ENCODE measurements at places on chromosomes 5 and 9. TPM values are rescaled to one million over a fixed set of nuclear protein-coding genes. Genes with fewer than 3 reads are reported as not detected.

The SLC6A19 gene
- total RNA-seq: not detected

The PAEP gene
- not detected for total RNA-seq

The CFAP157 gene
- not detected for total RNA-seq

The RAPGEF1 gene
- 86.7 TPM for total RNA-seq

The SPAG8 gene
- 1.7 TPM for total RNA-seq

The INSL4 gene
- not detected for total RNA-seq

The IGIP gene
- total RNA-seq: 1.9 TPM

The CDO1 gene
- 0.55 TPM for total RNA-seq

GRCh38 chr5:6712142-6712576 is 1.1 kb upstream of the TENT4A start:
- H3K27me3 ChIP-seq: no peaks in the 10 kb centered on the region
- peak overlapping the region; percentile 95 for H3K27ac ChIP-seq
- peak; percentile 72 for DNase-seq

DNA sequence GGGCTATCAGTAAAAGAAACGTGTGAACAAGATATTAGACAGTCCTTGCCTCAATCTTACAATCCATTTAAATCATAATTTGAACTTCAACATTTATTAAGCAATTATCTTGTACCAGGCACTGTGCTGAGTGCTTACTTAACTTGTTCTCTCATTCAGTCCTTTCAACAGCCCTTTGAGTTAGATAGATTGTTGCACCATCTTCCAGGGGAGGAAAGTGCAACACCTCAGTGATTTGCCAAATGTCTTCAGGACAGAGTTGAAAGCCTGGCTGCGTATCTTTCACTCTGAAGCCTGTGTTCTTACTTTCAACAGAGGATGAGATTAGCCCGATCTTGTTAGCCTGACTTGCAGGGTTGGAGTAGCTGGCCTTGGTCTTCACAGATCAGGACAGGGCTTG is 34.2 kb upstream of the SUB1 start:
- no peak for DNase-seq
- H3K36me3 ChIP-seq: peaks cover 39% of the 10 kb centered on the region
- peaks cover 10% of the 10 kb centered on the region for H3K4me1 ChIP-seq
- H3K27me3 ChIP-seq: no peaks in the 10 kb centered on the region

DNA sequence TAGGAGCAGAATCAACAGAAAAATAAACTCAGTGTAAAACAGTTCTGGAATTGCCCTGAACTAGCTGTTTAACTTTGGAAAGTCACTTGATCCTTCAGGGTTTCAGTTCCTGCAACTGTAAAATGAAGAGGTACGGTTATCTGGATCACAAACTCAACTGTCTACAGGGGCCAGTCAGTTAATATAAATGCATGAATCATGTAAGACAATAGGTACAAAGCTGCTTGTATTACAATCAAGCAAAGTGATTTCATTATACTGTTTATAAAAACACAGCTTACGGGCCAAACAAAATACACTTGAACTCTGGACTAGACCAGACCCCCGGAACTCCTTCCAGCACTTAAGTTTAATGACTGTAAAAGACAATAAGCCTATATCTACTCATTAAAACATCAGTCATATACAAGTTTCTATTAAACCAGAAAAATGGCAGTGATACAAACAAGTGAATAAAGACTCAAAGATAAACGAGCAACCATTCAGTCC is 73.0 kb downstream of the MRPS27 start:
- H3K4me1 ChIP-seq: peaks cover 6% of the 10 kb centered on the region
- peaks cover 1% of the 10 kb centered on the region for H3K36me3 ChIP-seq
- H3K27ac ChIP-seq: no peak overlapping the region
- H3K4me3 ChIP-seq: no peak overlapping the region
- DNase-seq: no peak
- no peaks in the 10 kb centered on the region for H3K27me3 ChIP-seq

DNA sequence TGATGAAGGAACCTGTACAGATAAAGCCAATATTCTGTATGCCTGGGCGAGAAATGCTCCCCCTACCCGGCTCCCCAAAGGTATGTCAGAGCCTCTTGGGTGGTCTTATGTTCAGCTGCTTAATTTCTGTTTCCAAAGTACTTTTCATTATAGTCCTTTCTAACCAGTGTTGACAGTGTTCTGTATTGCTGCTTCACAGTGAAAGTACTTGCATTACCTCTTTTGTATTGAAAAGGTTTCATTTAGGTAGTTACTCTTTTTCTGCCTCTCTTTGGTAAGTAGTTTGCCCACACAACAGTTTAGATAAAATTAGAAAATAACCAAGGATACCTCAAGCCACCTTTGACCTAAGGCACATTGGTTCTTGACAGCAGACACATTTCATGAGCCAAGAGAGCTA is 169.9 kb downstream of the PAM start:
- no peaks in the 10 kb centered on the region for H3K27me3 ChIP-seq
- no peak for DNase-seq
- H3K4me3 ChIP-seq: no peak overlapping the region
- no peak overlapping the region for H3K27ac ChIP-seq
- no peaks in the 10 kb centered on the region for H3K4me1 ChIP-seq
- peaks cover 25% of the 10 kb centered on the region for H3K36me3 ChIP-seq

- no peaks in the 10 kb centered on the region for H3K4me1 ChIP-seq
- H3K36me3 ChIP-seq: no peaks in the 10 kb centered on the region
- H3K27me3 ChIP-seq: no peaks in the 10 kb centered on the region
- H3K27ac ChIP-seq: no peak overlapping the region
- DNase-seq: no peak
- no peak overlapping the region for H3K4me3 ChIP-seq
These were observed 64.7 kb upstream of the OTULINL start for GRCh38 chr5:14516901-14517300.

GRCh38 chr9:121122246-121123032 is 47.7 kb downstream of the CNTRL start:
- peaks cover 49% of the 10 kb centered on the region for H3K36me3 ChIP-seq
- peak overlapping the region; percentile 90 for H3K27ac ChIP-seq
- peak overlapping the region; percentile 79 for H3K4me3 ChIP-seq
- H3K27me3 ChIP-seq: no peaks in the 10 kb centered on the region

- H3K27me3 ChIP-seq: peaks cover 2% of the 10 kb centered on the region
- no peaks in the 10 kb centered on the region for H3K36me3 ChIP-seq
- DNase-seq: no peak
- H3K27ac ChIP-seq: no peak overlapping the region
- H3K4me3 ChIP-seq: no peak overlapping the region
- H3K4me1 ChIP-seq: no peaks in the 10 kb centered on the region
These were observed 25.8 kb upstream of the IFNA14 start for GRCh38 chr9:21265421-21266189.

GRCh38 chr9:125655066-125655633 is 51.9 kb downstream of the MAPKAP1 start:
- no peak overlapping the region for H3K4me3 ChIP-seq
- H3K27me3 ChIP-seq: no peaks in the 10 kb centered on the region
- H3K36me3 ChIP-seq: peaks cover 18% of the 10 kb centered on the region
- H3K4me1 ChIP-seq: peaks cover 28% of the 10 kb centered on the region

DNA sequence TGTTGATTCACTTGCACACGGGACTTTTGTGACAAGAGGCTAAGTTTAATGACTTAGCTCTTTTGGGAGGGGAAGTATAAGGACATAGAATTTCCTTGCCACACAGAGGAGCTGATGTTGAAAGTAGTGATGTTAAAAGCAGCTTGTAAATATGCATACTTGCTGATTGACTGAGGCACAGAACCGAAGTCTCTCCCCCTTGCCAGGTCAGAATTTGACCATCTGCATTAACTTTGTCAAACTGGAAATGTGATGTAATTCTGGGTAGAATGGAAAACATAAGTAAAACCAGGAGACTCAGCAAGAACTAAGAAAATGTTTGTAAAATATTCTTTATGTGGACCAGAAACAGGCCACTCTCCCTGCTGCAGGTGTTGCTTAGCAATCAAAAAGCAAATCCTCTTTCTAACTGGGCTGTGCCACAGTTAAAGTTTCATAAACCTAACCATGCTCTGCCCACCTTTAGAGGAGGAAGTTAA is 284.2 kb downstream of the NR3C1 start:
- no peak for DNase-seq
- H3K27me3 ChIP-seq: no peaks in the 10 kb centered on the region
- peaks cover 13% of the 10 kb centered on the region for H3K36me3 ChIP-seq
- H3K27ac ChIP-seq: no peak overlapping the region

DNA sequence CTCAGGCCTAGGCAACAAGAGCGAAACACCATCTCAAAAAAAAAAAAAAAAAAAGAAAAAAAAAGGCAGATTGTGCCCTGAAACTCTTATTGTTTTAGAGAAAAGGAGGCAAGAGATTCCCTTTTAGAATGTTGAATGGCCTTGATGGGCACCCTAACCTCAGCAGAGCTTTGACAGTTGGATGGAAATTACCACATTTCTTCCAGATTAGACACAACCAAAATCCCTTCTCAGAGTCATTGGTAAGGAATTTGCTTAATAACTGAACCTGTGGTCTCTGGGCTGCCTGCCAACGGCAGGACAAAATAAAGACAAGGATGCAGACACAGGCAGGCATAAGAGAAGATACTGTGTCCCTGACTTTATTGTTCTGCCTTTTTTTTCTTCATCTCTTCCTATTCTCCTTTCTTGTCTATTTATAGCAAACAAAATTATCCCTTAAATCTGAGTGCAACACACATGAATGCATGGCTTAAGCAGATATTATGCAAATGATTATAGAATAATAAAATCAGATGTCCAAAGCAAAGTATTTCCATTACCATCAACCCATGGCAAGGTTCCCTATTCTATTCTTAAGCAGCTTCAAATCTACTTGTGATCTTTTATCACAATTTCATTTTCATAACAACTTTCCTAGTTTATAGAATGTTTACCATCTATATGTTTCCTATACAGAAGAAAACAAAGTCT is 37.3 kb upstream of the TRIO start:
- no peak for DNase-seq
- no peak overlapping the region for H3K27ac ChIP-seq
- no peak overlapping the region for H3K4me3 ChIP-seq
- peaks cover 15% of the 10 kb centered on the region for H3K4me1 ChIP-seq

DNA sequence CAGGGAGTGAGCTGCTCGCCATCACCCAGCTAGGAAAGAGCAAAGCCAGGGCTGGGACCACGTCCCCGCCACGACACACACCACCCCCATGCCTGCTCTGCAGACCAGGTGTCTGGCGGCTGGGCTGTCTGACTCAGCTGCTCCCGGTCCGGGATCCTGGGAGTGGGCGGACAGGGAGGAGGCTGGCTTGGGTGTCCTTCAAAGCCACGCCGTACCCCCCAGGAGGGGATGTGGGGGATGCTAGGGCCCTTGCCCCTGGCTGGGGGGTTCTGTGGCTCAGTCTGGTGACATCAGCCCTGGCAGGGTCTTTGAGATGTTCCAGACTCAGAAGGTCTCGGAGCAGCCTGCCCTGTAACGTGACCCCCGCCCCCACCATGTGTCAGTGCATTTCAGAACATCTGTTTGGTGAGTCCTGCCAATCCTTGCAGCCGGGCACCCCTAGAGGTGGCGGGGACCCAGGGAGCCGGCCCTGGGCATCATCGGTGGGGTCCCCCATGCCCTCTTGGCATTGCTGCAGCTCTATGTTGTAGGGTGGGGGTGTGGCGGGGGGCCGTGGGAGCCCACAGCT is 62.3 kb downstream of the HMCN2 start:
- no peak for DNase-seq
- no peaks in the 10 kb centered on the region for H3K36me3 ChIP-seq
- H3K4me1 ChIP-seq: no peaks in the 10 kb centered on the region
- no peak overlapping the region for H3K4me3 ChIP-seq
- no peak overlapping the region for H3K27ac ChIP-seq

DNA sequence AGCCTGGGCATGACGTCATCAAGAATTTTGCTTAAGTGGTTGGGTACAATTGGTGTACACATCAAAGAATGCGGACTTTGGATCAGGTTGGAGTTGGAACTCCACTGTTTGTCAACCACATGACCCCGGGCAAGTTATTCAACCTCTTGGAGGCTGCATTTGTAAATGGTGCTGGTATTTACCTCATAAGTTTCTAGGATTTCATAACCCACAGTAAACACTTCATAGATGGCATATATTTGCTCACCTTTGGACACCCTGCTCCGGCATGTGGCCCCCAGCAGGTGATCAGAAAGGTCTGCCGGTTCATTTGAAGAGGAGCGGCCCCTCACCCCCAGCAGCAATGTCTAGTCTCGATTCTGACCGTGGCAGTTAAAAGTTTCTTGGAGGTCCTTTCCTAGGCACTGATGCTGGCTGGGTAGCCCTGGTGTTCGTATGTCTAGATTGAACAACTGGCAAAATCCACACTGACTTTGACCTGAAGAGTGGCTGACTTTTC is 60.6 kb downstream of the IL6ST start:
- peaks cover 11% of the 10 kb centered on the region for H3K4me1 ChIP-seq
- DNase-seq: no peak
- peaks cover 14% of the 10 kb centered on the region for H3K36me3 ChIP-seq
- H3K27ac ChIP-seq: no peak overlapping the region
- H3K4me3 ChIP-seq: no peak overlapping the region

GRCh38 chr9:120873512-120873911 is 3.5 kb downstream of the PHF19 start:
- H3K4me1 ChIP-seq: peaks cover 63% of the 10 kb centered on the region
- H3K36me3 ChIP-seq: peaks cover 74% of the 10 kb centered on the region
- H3K27ac ChIP-seq: peak overlapping the region; percentile 94
- no peaks in the 10 kb centered on the region for H3K27me3 ChIP-seq
- no peak for DNase-seq
- peak overlapping the region; percentile 16 for H3K4me3 ChIP-seq

- no peaks in the 10 kb centered on the region for H3K36me3 ChIP-seq
- no peaks in the 10 kb centered on the region for H3K4me1 ChIP-seq
- no peak overlapping the region for H3K4me3 ChIP-seq
These were observed 25.2 kb downstream of the OCLN start for GRCh38 chr5:69517763-69518212.

- no peaks in the 10 kb centered on the region for H3K4me1 ChIP-seq
- no peaks in the 10 kb centered on the region for H3K36me3 ChIP-seq
- DNase-seq: no peak
- H3K27me3 ChIP-seq: no peaks in the 10 kb centered on the region
- H3K27ac ChIP-seq: no peak overlapping the region
These were observed 41.3 kb upstream of the ZSWIM6 start for GRCh38 chr5:61290791-61291210.

- no peak for DNase-seq
- no peak overlapping the region for H3K4me3 ChIP-seq
- H3K27ac ChIP-seq: no peak overlapping the region
- no peaks in the 10 kb centered on the region for H3K4me1 ChIP-seq
- H3K36me3 ChIP-seq: no peaks in the 10 kb centered on the region
These were observed 7.3 kb downstream of the PAPPA start for GRCh38 chr9:116160676-116161571.

DNA sequence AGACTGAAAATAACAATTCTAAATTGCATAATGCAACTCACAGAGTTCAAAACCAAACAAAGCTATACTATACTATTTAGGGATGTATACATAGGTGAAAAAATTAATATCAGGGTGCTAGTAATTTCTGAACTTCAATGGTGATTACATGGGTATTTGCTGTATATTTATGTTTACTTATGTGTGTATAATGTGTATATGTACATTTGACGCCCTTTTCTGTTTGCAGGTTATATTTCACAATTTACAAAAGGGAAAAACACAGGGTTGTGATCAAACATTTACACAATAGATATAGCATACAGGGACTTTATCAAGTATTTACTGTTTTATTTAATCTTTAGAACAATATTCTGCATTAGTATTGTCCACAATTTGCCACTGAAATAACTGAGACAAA is 184.0 kb downstream of the DENND1A start:
- peaks cover 2% of the 10 kb centered on the region for H3K36me3 ChIP-seq
- DNase-seq: no peak
- H3K27ac ChIP-seq: no peak overlapping the region
- no peak overlapping the region for H3K4me3 ChIP-seq
